ENCODE measurements at places on chromosomes 7 and 10.
A peak's percentile ranks its signal among the peaks of the same experiment; 100 is the strongest.

- DNase-seq, result no peak
Observed at GRCh38 chr7:17493446-17493845, 195.0 kb downstream of the AHR start.

- no peak for DNase-seq
Observed at GRCh38 chr10:30188101-30188500, 128.7 kb upstream of the JCAD start.

GRCh38 chr10:79139124-79139835, 70.5 kb downstream of the ZMIZ1 start:
- no peak for DNase-seq

DNA sequence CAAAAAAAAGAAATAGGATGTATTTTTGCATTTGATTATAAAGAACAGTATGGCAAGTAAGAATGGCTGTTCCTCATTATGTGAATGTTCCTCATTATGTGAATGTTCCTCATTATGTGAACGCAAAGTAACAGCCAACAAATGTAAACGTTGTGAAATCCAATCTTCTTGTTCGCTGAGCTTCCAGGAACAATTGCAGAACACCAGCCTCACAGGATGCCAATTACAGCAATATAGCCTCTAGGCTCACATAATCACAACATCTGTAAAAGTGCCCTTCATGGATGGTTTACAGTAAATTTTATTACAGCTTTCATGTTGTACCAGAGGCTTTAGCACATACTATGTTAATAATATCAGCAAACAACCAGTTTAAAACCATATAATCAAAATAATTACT, 71.6 kb downstream of the THSD7A start:
- peak; percentile 19 for DNase-seq

DNA sequence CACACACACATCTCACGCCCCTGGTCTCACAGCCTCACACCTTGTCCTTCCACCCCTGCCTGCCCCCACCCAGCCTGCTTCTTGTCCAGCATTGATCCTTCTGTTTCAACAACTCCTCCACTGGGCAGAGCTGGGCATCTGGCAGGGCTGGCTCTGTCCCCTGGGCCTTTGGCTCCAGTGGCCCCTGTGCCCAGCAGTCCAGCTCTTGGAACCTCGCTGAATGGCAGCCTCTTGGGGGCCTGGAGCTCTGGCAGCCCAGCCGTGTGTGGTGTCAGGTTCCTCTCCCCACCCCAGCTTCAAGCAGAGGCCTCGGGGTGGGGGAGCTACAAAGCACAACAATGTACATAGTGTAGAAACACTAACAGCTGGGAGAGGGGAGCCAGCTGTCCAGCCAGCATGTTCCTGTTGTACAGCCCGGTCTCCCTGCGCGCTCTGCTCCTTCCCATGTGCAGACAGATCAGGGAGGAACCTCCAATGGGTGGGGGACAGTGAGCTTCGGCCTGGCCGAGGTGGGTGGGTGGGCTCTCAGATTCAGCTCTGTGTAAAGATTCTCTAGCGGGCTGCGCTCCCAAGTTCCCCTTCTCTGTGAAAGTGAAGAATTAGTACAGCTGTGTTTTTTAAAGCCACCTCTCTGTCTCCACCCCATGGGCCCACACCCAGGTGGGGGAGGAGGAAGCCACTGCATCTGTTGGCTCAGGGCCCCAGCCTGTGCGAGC, 19.4 kb downstream of the ZMIZ2 start:
- DNase-seq, result no peak

GRCh38 chr10:2948127-2948854, 119.1 kb upstream of the PFKP start:
- DNase-seq, result no peak

DNA sequence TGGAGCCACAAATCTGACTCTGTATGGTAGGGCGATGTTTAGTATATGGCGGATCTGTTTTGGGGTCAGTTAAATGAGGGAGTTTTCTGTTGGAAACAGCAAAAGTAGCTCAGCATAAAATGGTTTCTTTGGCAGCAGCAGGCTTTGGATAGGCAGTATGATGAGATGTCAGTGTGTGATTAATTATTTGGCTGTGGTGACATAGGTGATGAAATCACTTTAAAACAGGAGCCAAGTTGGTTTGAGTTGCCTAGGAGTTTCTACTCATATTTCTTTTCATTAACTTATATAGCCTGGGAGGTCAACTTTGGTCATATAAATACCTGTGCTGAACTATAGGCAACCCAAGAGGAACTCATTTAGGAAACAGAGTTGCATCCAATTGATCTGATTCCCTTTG, 291.2 kb downstream of the LRMDA start:
- DNase-seq, result no peak

Data from DMS53 (cell line).